GM13977 (cell line): ENCODE measurements at places on chromosomes 5 and 9.

DNA sequence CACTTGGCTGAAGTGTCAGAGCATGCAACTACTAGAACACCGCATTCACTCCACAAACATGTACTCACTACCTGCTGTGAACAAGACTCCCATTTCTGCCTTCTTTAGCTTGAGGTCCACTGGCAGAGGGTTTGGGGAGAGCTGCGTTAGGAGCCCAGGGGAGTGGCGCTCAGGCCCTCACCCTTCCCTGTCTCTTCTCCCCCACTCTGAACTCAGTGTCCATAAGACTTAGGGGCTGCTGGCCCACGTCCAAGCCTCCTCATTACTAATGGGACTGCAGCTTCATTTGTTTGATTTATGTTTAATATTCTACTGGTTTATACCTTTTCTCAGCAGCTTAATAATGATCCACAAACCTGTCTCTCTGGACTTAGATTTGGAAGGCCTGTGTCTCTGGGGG, 70.9 kb downstream of the HSPA4 start:
- no peak for DNase-seq

- no peak for DNase-seq
These were observed 135.9 kb upstream of the CCDC152 start for GRCh38 chr5:42620579-42621216.

DNA sequence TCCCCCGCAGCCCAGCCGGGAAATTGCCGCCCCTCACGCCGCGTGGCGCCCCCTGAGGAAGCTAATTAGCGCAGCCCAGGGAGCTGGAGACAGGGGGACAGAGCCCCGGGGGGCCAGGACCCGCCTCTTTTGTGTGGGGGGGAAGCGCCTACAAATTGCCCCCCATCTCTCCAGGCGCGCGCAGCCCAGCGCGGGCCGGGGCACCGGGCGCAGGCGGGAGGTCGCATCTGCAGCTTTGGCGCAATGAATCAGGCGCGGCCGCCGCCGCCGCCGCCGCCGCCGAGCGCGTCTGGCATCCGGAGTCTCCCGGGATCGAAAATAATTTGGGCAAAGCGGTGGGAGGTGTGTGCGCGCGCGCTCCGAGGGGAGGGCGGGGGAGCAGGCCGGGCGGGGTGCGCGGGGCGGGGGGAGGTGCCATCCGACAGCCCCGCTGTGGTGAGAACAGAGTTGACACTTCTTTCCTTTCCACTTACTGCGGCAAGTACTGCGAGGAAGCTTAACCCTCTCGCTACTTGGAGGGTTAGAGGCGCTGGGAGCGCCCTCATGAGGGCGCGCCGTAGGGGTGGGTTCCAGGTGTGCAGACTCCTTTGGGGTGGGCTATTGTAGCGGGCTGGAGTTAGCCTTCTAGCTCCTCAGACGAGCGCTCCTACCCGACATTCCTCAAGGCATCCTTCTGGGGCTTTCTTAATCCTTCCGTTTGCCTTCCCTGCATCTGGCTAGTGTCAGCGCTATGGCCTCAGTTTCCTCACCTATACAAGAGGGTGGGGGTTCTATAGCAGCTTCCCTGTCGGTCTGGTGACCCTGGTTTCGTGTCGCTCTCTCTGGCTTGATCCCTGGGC, 63.1 kb downstream of the CXXC5 start:
- DNase-seq = peak; percentile 75

DNA sequence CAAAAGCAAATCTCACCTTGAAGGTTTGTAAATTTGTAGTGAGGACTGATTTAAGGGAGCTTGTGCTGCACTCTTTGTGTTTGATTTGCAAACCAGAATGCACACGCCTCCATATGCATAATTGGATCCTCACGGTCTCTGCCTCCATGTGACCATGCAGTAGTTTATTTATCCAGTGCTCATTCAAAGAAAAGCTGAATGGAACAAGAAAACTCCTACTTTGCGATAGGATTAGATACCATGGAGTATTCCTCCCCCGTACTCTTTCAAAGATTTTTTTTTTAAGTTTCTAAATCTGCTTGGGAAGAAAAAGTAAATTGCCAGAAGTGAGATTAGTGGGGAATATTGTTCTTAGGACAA, 290.4 kb upstream of the TUT7 start:
- DNase-seq = no peak

- no peak for DNase-seq
These were observed 72.4 kb downstream of the MSX2 start for GRCh38 chr5:174796711-174797192.
